Stimulated activated CD4-positive, alpha-beta T cell treated with anti-CD3 and anti-CD28 coated beads, Interleukin-12 subunit alpha, Interleukin-12 subunit beta, amount 100 ng/mL, for 4 hours (primary cell): ENCODE measurements at places on chromosomes 5 and 9.

DNA sequence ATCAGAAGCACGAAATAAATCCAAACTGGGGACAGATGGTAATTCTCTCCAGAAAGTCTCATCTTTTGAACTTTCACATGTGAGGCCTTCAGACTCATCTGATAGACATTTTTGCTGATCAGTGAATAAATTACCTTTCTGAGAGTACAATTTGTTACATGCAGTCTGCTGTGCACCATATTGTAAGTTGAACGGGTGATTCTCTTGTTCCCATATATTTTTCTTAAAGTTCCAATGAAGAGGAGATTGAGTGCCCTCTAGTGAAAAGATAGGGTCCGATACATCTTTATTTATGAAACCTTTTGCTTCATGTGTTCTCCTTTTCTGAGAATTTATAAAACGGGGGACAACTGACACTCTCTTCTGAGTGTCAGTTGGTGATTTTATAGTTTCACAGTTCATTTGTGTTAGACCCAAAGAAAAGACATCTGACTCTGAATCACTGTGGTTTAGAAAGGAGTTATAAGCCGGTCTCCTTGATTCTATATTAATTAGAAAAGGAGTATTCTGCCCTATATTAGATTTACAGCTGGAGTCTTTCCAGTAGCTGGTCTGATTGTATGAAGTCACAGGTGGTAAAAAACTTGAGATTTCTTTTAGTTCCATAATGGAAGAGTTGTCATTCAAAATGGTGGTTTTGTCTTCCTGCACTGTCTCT is 30.4 kb downstream of the GNG10 start:
- DNase-seq, result no peak

DNA sequence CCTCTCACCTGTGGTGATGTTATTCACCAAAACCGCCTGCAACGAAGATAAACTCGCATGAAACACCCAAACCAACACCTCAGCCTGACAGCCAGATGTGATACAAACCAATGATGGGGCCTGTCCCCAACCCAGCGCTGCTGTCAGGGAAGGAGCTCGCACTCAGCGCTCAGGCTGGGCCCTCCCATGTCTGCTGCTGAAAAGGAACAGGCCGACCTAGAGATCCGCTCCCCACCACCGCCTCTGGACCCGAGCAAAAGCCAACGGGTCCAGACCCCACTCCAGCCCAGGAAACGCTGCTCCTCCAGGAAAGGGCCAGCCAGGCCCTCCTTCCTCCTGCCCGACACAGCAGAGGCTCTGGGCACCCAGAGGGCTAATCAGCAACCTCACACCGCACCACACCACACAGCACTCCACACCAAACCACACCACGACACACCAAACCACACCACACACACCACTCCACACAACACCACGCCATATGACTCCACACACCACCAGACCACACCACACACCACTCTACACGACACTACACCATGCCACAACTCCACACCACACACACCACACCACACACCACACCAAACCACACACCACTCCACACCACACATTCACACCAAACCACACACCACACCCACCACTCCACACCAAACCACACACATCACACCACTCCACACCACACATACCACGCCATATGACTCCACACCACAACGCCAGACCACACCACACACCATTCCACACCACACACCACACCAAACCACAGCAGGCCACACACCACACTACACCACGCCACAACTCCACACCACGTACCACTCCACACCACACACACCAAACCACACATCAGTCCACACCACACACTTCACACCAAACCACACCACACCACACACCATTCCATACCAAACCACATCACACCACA is 46.5 kb downstream of the GOLM1 start:
- DNase-seq, result no peak

GRCh38 chr5:93578813-93579691 is 2.0 kb downstream of the NR2F1-AS1 start:
- no peak for DNase-seq

GRCh38 chr9:36154331-36154952 is 14.7 kb upstream of the CCIN start:
- no peak for DNase-seq

GRCh38 chr9:135698236-135698635 is 1.0 kb downstream of the SOHLH1 start:
- no peak for DNase-seq

DNA sequence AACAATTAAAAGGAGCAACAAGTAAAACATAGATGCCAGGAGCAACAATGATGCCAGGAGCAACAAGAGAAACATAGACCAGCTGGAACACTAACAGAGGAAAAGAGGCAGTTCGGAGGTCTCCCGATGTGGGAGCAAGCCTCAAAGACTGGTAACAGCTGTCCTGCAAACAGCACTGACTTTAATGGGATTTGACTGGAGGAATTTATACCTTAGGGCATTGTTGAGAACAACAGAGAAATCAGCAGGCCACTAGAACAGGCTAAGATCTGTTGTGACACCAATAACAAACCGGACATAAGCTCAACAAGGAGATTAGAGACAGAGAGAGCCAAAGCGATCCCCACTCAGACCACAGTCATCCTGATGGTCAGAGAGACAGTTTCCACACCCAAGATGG is 11.8 kb upstream of the SYK start:
- no peak for DNase-seq

GRCh38 chr9:106451223-106451622 is 411.7 kb upstream of the ZNF462 start:
- DNase-seq, result no peak

- DNase-seq, result no peak
Observed at GRCh38 chr9:73348471-73348870, 196.8 kb downstream of the ANXA1 start.

GRCh38 chr5:81694726-81695125 is 56.2 kb downstream of the SSBP2 start:
- no peak for DNase-seq

- no peak for DNase-seq
Observed at GRCh38 chr5:139376364-139376763, 6.7 kb downstream of the SLC23A1 start.

DNA sequence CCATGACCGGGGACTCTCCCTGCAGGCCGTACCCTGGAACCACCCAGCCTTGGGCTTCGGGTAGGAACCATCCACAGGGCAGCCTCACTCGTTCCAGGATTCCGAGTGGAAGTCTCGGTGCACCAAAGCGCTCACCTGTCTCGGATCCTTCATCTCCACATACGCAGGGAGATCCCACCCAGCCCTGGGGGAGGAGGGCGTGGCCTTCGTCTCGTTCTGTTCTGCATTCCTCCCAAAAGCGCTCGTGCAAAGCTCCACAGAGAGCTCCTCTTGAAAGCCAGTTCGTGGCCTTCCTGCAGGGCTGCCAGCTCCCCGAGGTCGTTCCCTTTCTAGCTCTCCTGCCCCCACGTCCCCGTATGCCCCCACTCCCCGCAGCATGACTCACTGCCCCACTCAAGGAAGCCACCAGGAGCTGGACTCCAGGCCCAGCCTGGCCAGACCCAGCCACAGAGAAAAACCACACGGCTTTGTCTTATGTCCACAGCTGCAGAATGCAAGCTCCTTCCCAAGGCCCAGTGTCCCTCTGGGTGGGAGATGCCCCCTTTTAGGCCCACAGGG is 65.0 kb upstream of the SARDH start:
- DNase-seq, result no peak

GRCh38 chr5:55234121-55234700 is 803 bp upstream of the CCNO start:
- DNase-seq, result no peak

DNA sequence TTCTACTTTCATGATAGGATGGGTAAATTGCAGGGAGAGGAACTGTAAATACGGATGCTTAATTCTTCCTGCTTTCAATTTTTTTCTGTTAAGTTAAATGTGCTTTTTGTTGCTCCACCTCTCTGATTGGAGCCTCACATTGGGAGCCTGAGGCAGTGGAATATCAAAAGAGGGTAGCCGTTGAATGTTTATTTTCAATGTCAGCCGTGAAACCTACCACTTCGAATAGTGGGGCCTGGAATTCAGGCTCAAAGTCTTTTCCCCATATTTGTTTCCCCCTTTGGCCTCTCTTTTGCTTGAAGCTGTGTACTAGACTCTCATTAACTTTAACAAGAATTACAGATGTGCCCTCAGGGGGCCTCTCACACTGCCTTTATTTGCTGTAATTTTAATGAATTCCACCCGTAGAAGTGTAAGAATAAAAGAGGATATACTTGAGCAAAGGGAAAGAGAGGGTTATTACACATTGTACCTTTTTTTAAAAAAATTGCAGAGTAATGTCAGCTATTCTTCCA is 29.0 kb downstream of the PSAT1 start:
- no peak for DNase-seq

- peak; percentile 71 for DNase-seq
Observed at GRCh38 chr9:33466565-33467495, 6.9 kb downstream of the NOL6 start.

DNA sequence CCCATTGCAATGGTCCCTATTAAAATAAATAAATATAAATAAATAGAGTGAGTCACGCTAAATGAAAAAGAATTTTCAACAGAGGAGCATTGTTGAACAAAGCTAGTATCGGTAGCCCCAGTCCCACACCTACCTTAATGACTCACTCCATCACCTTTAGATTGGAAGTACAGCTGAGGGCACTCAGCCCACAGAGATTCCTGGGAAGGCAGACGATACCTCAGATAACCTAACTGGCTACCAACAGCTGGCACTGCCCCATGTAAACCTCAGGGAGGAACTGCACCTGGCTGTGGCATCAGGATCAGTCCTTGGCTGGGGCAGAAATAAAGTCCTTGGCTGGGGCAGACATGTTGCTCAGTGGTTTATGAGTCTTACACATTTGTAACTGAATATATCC is 49.3 kb downstream of the SPRY4 start:
- no peak for DNase-seq

DNA sequence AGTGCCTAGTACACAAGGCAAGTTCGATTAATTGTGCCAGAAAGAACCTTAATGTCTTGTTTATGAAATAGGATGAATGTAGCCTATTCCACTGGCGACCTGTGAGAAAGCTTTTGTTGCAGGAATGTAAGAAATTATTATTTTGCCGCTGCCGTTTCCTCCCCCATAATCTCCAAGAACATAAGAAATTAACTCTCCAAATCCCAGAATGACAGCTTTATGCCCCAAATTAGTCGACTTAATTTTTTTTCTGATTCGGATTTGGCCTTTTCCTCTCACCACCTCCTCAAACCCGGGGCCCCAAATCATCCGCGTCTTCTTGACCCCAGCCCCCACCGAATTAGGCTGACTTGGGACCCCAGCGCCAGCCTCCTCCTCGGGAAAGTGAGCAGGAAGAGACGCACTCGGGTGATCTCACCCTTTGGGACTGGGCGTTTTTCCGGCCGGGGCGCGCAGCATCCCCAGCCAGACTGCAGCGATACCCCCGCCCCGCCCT is 682 bp upstream of the SPTAN1 start:
- no peak for DNase-seq

GRCh38 chr9:112377684-112378327 is 2.1 kb upstream of the HSDL2 start:
- DNase-seq, result no peak

DNA sequence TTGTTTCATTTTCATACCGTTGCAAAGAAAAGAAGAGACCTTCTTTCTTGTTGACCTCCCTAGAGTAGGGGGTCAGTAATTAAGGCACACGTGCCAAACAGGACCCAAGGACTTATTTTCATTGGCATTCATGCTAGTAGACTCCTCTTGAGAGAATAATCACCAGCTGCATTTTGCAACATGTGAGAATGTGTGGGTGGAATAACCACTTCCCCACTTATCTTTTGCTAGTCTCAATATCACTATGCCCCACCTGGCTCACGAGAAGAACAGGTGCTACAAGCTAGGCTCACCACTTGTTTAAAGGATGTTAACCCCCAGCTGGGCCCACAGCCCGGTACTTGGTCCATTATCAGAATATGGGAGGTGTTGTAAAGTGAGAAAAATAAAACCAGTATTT is 460.7 kb upstream of the MEF2C start:
- DNase-seq, result no peak

GRCh38 chr5:67222243-67223025 is 25.8 kb upstream of the CD180 start:
- no peak for DNase-seq

GRCh38 chr5:121572061-121572460 is 279.6 kb upstream of the FTMT start:
- no peak for DNase-seq

DNA sequence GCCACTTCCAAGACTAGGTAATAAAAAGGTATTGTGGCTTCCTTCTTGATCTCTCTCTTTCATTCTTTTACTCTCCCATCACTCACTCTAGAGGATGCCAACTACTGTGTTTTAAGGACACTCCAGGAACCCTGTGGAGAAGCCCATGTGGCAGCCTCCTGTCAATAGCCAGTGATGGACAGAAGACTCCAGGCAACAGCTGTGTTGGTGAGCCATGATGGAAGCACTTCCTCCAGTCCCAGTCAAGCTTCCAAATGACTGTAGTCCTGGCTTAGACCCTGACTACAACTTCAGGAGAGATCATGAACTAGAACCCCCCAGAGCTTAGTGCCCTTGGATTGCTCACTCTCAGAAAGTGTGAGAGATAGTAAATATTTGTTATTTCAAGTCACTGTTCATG is 123.9 kb downstream of the PPP2R2B start:
- DNase-seq, result no peak

- no peak for DNase-seq
Observed at GRCh38 chr9:88312517-88313103, 75.6 kb upstream of the SPIN1 start.

GRCh38 chr9:18857769-18858168 is 175.2 kb downstream of the SAXO1 start:
- DNase-seq, result no peak

GRCh38 chr9:112069318-112070169 is 105.6 kb downstream of the SUSD1 start:
- no peak for DNase-seq

GRCh38 chr9:100216178-100216787 is 117.2 kb downstream of the INVS start:
- peak; percentile 52 for DNase-seq

- DNase-seq, result no peak
Observed at GRCh38 chr5:145701404-145701803, 133.7 kb downstream of the PRELID2 start.

- DNase-seq, result no peak
Observed at GRCh38 chr9:119083673-119084072, 285.6 kb downstream of the BRINP1 start.
